Dermis microvascular lymphatic vessel endothelial cell (primary cell): ENCODE measurements at places on chromosomes 4 and X.
A peak's percentile ranks its signal among the peaks of the same experiment; 100 is the strongest.

- DNase-seq: no peak
These were observed 183.7 kb upstream of the BCOR start for GRCh38 chrX:40281336-40282005.

DNA sequence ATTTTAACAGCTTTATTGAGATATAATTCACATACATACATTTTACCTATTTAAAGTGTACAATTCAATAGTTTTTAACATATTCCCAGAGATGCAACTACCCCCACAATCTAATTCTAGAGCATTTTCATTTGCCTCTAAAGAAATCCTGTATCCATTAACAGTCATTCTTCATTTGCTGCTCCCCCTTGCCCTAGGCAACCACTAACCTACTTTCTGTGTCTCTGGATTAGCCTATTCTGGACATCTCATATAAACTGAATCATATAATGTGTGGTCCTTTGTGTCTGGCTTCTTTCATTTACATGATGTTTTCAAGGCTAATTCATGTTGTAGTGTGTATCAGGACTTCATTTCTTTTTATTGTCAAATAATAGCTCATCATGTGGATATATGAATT is 105.1 kb upstream of the GRPR start:
- DNase-seq: no peak

DNA sequence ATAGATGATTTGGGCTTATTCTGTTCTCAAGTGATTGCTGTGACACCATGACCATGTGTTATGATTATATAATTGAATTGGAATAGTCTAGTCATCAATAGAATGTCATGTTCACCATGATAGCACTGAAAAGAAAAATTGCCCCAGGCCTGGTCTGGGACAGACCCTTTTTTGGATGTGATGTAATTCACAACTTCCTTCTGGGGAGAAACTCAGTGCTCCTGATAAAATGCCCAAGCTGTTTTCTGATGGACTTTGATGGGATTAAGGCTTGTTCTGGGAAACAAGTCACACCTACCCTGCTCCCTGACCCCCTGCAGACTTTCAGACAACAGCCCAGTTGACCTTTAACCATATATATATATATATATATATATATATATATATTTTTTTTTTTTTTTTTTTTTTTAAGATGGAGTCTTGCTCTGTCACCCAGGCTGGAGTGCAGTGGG is 65.3 kb downstream of the RHOH start:
- no peak for DNase-seq

- DNase-seq: no peak
These were observed 257.8 kb upstream of the NRK start for GRCh38 chrX:105564501-105564900.

GRCh38 chr4:185211035-185211434 is 1.6 kb downstream of the SNX25 start:
- peak; percentile 38 for DNase-seq

DNA sequence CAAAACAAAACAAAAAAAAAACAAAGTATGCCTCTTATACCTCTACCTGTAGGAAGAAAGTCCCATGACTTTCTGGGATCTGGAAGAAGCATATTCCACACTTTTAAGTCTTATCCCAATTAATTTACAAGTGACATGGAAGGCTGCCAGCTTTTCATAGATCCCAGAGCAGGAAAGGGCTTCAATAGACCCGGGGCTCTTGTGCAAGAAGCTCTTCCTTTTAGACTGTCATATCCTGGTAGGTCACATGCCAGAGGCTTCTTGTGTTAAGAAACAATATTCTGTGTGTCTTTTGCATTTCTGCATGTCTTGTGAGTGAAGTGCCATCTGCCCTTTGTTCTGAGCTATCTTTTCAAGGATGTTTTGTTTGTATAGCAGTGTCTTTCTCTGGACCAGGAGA is 84.4 kb upstream of the PHOX2B start:
- peak; percentile 3 for DNase-seq

DNA sequence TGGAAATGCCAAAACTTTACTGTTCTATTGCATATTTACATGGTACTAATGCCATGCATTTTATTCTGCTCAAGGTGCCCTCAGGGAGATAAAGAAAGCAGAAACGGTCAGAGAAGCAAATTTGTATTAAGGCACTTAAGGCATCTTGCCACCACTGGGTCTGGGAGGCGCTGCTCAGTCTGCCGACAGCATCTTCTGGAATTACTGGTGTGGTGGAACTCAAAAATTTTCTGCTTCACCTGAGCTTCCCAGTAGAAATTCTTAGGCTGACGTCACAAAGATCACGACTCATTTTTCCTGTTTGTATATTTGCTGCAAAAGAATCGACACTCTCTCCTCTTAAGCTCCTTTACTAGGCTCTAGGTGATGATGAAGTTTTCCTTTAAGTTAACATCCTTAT is 3.0 kb downstream of the RASSF6 start:
- DNase-seq: no peak

DNA sequence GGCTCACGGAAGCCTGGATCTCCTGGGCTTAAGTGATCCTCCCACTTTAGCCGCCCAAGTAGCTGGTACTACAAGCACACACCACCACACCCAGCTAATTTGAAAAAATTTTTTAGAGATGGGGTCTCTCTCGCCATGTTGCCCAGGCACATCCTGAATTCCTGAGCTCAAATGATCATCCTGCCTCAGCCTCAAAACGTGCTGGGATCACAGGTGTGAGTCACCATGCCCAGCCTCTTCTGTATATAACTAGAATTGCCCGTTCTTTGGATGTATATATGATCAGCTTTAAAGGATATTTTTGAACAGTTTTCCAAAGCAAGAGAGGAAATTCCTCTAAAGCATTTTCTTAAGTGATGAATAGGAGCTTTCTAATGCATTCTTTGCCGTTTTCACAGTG is 22.7 kb downstream of the ZFP42 start:
- DNase-seq: no peak

GRCh38 chr4:3010998-3011397 is 47.6 kb downstream of the GRK4 start:
- DNase-seq: no peak

DNA sequence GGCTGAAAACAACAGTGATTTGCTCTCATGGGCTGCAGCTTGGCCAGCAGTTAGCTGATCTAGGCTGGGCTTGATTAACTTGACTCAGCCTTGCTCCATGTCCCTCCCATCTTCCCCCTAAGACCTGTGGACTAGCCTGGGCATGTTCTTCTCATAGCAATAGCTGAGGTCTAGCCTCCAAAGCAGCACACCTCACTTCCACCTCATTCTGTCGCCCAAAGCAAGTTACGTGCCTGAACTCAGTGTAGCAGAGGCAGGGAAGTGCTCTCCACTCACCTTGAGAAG is 62.2 kb downstream of the EVC start:
- peak; percentile 15 for DNase-seq

DNA sequence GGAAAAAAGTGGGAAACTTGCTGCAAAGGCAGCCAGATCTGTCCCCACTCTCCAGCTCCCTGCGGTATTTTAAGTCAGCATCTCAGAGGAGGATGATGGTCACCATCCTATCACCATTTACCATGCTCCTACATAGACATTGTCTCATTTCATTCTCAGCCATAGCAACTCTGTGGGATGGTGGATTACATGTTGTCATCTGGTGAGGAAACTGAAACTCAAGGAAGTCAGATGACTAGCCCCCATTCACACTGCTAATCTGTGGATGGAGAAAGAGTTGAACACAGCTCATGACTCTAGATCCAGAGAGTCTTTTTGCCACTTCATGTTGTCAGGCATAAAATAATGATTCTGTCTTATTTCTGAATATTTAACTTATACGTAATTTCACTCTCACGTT is 323.5 kb downstream of the PTTG2 start:
- DNase-seq: no peak

DNA sequence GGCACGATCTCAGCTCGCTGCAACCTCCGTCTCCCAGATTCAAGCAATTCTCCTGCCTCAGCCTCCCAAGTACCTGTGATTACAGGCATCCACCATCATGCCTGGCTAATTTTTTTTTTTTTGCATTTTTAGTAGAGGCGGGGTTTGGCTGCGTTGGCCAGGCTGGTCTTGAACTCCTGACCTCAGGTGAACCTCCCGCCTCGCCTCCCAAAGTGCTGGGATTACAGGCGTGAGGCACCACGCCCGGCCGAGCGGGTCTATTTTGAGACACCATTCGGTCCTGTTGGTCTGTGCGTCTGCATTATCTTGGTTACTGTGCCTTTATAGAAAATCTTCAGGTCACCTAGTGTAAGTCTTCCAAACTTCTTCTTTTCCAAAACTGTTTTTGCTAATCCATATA is 21.7 kb upstream of the RGS12 start:
- DNase-seq: no peak

DNA sequence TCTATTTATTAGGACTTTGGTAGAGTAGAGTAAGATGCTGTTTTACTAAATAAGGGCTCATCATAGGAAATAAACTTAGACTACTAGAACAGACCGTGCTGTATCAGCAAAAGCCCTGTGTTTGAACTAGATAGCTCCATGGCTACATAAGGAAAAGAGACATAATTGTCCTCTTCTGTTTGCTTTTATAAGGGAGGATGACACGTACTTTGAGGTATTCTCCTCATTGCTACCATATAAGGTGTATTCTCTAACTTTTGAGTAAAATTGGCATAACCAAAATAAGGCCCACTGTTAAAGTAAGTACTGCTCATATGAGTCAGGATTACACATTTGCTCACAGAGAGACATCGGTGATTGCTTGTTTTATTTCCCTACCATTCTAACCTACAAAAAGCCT is 64.3 kb downstream of the PDLIM5 start:
- DNase-seq: peak; percentile 60

DNA sequence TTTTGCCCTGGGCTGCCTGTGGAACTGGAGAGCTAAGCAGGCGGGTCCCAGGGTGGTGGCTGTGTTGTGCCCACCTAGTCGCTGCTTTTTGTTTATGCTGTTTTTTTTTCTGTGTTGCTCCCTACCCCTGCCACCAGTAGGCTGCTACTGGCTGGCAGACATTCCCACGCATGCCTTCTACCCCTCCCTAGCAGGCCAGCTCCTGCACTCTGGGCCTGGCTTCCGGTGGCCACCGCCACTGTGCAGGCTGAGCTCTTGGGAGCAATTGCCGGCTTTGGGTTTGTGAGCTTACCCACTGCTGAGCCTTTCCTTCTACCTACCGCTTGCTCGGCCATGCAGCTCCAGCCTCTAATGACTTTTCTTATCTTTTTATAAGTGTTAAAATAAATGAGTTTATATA is 57.6 kb downstream of the RBM46 start:
- DNase-seq: no peak

DNA sequence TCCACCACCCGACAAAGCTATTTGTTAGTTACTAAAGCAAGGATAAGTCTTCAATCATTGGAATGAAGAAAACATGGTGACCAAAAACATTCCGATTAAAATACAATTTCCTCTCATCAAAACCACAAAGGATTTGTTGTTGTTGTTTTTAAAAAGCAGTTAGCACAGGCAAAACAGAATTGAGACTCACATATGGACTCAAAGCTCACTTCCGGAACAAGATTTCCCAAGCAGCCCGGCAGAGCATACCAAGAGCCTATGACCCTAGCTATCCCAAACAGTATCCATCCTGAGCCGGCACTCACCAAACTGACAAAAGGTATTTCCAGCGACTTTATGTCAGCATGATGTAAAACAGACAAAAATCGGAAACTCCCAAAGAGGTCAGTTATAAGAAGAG is 39.9 kb downstream of the ADGRA3 start:
- DNase-seq: no peak

DNA sequence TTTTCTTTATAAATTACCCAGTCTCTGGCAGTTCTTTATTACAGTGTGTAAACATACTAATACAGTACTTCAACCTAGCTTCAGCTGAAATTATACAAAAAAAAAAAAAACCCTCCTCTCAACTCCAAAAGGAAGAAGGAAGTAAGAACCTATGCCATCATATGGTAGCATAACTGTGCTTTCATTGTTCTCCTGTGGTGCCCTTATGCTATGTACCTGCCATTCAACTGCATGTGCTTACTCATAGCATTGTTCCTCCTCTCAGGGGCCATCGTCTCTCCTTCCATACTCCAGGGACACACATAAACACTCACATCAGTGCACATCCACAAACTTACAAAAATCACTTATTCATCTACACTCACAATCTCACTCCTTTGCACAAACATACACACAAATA is 470.1 kb upstream of the HS3ST1 start:
- DNase-seq: no peak

- DNase-seq: no peak
These were observed 51.9 kb downstream of the CPZ start for GRCh38 chr4:8644461-8644891.

DNA sequence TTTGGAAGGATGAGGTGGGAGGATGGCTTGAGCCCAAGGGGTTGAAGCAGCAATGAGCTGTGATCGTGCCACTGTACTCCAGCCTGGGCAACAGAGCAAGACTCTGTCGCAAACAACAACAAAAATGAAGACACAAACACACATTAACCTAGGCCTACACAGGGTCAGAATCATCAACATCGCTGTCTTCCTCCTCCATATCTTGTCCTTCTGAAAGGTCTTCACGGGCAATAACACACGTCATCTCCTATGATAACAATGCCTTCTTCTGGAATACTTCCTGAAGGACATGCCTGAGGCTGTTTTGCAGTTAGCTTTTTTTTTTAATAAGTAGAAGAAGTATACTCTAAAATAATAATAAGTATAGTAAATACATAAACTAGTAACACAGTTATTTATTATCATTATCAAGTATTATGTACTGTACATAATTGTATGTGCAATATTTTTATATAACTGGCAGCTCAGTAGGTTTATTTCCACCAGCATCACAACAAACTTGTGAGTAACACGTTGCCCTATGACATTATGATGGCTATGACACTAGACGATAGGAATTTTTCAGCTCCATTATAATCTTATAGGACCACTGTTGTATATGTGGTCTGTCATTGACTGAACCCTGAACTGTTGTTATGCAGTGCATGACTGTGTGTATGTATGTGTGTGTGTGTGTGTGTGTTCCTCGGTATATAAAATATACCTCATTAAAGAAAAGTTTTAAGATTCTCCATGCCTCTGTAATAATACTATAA is 69.2 kb upstream of the MAML3 start:
- peak; percentile 81 for DNase-seq

- DNase-seq: no peak
These were observed 90.3 kb downstream of the TMEM131L start for GRCh38 chr4:153556435-153556815.

DNA sequence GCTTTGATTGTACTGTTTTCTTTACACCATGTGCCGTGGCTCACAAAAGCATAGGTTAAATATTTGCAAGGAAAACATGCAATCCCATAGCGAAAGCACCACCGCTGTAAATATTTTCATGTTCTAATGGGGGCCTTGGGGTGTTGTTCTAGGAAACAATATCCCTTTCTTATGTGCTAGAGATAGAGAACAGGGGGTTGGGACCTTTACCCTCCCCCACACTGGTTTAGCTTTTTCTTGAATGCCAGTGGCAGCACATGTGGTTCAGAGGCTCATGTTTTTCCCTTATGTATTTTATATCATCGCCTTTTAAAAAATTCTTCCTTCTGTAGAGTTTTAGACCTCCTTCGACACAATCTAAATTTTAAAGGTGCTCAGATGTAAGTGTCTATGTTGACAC is 422.6 kb upstream of the TENM3 start:
- DNase-seq: no peak

DNA sequence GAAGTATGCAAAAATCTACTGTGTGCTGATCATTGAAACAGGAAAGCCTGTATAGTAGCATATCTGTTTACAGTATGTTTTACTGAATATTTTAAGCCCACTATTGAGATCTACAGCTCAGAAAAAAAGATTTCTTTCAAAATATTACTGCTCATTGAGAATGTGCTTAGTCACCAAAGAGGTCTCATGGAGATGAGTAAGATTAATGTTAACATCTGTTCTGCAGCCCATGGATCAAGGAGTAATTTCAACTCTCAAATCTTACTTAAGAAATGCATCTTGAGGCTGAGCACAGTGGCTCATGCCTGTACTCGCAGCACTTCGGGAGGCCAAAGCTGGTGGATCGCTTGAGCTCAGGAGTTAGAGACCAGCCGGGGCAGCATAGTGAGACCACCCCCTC is 3.3 kb downstream of the RNF4 start:
- DNase-seq: no peak
